ENCODE measurements at places on chromosomes 2 and 18. TPM values are rescaled to one million over a fixed set of nuclear protein-coding genes. Genes with fewer than 3 reads are reported as not detected.

Gene PRSS56
- total RNA-seq: not detected

Gene SLC9A2
- not detected for total RNA-seq

Gene RNF125
- 8.9 TPM for total RNA-seq

Gene MYCN
- 94.3 TPM for total RNA-seq

Gene IL1RL2
- total RNA-seq: not detected

DNA sequence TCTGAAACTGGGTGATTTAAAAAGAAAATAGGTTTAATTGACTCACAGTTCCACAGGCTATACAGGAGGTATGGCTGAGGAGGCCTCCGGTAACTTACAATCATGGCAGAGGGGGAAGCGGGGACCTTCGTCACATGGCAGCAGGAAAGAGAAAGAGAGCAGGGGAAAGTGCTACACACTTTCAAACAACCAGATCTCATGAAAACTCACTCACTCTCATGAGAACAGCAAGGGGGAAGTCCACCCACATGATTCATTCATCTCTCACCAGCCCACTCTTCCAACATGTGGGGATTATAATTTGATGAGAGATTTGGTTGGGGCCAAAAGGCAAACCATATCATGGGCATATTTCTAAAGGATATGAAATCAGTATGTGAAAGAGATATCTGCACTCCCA, 12.0 kb upstream of the ARHGAP15 start:
- no peak for DNase-seq

GRCh38 chr2:163697846-163698637, 37.8 kb downstream of the FIGN start:
- DNase-seq: no peak

DNA sequence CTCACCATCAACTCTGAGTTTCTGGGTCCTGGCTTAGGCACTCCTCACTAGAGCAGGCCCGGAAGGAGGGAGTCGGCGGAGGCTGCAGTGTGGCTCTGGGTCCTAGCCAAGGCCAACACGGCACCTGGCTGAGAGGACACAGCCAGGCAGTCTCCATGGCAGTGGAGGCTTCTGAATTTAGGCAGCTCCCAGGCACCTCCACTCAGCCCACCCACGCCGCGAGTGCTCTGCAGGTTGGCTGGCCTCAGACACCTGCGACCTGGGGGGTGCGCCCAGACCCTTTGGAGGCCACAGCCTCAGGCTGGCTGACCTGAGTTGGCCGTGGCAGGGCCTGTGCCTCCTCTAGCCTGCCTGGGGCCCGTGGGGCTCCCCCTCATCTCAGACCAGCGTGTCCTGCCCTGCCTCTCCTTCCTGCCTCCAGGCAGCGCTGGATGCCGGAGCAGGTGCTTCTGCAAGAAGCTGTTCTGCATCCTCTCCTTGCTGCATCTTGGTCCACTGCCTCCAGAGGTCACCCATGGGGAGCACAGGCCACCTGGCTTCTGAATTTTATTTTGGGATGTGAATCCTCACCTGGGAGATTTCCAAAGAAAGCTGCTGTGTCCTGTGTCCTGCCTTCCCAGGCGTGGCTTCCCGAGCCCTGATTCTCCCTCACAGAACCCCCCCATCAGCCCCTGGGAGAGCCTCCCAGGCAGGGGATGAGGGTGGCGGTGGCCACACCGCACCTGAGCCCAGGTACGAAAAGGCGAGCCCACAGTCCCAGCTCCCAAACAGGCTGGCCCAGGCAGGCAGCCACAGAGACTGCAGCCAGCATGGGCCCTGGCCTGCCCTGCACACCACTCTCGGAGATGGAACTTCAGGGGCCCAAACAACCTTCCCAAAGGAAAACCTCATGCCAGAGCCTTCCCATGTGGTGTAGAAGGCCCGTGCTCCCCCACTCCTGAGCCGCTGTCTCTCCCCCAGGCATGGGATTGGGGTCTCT, 23.4 kb downstream of the AQP12A start:
- no peak for DNase-seq

GRCh38 chr2:239956818-239957261, 68.3 kb downstream of the NDUFA10 start:
- no peak for DNase-seq

GRCh38 chr2:20525041-20526035, 78.5 kb downstream of the RHOB start:
- no peak for DNase-seq

DNA sequence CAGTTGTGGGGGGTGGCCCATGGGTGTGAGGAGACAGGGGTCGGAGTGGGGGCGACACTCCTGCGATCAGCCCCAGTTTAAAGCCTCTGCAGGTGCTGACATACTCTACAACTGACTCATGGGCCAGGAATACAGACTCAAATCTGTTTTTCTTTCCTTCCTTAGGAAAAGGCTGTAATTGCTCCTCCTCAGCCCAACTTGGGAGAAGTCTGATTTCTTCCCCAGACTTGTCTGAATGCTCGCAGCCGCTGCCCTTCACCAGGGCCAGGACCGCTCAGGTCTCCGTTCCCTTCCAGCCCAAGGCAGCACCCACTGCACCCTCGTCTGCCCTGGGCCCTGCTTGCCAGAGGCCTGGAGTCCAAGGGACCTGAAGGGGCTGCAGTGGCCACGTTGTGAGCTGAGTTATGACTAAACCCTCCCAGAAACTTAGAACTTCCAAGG, 41.3 kb downstream of the RHOB start:
- DNase-seq: no peak

GRCh38 chr18:49249521-49249920, 210.9 kb downstream of the DYM start:
- no peak for DNase-seq
